ENCODE measurements at places on chromosomes 13 and 19. TPM values are rescaled to one million over a fixed set of nuclear protein-coding genes. Genes with fewer than 3 reads are reported as not detected.

DNA sequence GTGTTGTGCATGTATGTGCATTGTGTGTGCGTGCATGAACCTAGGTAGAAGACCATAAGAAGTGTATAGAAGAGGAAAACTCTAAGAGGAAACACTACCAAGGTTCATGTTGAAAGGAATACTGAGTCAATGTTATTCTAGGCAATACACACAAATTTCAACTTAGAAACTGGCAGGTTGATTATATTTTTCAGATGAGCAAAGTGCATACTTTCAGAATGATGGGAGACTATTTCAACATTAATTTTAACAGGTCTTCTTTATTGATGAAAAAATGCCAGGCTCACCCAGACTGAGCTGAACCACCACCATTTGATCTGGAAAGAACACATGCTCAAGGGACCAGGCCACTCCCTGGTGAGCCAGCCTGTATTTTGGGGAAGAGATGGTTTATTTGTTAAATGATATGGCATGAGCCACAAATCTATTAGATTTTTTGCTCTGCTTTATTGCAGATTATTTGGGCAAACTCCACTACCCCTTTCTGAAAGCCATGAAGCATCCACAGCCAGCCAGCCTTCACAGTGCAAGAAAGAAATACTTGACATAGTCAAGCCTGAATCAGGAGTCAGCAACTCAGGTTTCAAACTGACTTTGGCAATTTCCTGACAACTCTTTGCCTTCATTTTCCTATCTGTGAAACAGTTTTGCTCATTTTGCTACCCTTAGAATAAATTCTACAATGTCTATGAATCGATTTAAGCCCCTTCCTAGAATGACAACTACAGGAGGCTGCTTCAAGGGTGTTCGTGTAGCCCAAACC is 368.9 kb downstream of the COG6 start:
- no peak for DNase-seq

- DNase-seq = no peak
Observed at GRCh38 chr19:10343495-10343894, 4.1 kb upstream of the ICAM3 start.

NDUFS7 gene
- total RNA-seq = 121 TPM

GRCh38 chr19:4577020-4577782 is 17.7 kb upstream of the SEMA6B start:
- no peak for DNase-seq

DNA sequence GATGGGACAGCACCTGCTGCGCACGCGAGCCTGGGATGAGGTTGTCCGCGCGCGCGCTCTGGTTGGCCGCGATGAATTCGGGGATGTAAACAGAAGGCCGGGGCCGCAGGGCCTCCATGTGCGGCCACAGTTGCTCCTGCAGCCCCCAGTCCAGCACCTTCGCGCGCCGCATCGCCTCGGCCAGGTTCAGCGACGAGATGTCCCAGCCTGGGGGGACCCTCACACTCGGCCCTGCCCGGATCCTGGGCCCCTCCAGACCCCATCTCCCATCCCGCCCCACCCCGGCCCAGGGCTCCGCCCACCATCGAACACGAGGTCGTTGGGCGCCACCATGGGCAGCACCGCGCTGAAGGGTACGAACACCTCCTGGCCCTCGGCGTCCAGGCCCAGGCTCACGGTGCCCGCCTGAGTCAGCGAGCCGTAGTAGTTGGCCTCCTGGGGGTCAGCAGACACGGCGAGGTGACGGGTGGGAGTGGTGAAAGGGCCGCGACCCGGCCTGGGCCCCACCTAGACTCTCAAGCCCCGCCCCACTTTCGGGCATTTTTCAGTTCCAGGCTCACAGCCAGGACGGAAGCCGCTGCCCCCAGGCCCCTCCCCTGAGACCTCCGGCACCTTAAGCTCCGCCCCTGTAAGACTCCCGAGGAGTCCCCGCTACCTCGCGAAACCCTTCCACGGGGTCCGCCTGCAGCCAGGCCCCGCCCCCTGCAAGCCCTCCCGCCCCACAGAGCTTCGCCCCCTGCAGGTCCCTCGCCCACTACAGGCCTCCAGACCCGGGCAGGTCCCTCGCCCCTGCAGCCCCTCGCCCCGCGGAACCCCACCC is 1.1 kb downstream of the ISYNA1 start:
- no peak for DNase-seq

ACP4 gene
- total RNA-seq = not detected

- no peak for DNase-seq
Observed at GRCh38 chr13:84358601-84359000, 476.3 kb upstream of the SLITRK1 start.

DNA sequence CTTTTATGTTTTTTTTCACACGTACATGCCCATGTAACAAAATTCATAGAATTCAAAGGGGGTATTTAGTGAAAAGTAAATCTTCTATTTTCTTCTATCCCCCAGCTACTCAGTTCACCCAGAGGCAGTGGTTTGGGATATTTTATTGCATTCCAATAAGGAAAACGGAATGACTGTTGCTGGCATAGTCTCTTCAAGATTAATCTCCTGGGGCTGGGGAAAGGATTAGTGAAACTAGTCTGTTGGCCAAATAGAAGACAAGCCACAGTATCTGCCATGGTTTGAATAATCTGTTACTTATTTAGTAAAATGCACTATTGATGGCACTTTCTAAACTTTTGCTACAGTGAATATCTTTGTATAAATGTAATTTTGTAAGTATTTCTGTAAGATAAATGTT is 122.0 kb downstream of the NDFIP2 start:
- no peak for DNase-seq

DNA sequence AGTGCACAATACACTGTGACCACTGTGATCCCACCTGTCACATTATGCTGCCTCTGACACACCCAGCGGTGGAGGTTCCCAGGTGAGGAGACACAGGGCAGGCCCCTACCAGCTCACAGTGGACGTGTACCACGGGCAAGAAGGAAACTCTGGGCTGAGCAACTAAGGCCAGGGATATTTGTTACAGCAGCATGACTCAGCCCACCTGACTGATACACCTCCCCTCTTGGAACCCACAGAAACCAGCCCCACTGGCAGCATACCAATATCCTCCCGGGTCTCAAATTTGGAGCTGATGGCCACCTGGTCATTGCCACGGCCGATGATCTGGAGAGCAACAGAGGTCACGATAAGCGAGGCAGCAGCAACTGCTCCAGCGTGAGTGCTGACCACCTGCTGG is 14.9 kb downstream of the KLC3 start:
- DNase-seq = no peak

REEP6 gene
- total RNA-seq = 1.6 TPM
